ENCODE measurements at places on chromosomes 7 and 10.

- DNase-seq: peak; percentile 61
These were observed 67.7 kb downstream of the TACR2 start for GRCh38 chr10:69348816-69349541.

GRCh38 chr7:148563583-148564274 lies 26.8 kb upstream of the C7orf33 start:
- DNase-seq: no peak

- DNase-seq: no peak
These were observed 49.7 kb downstream of the SEC61G start for GRCh38 chr7:54709283-54709682.

GRCh38 chr10:78757344-78757925 lies 311.3 kb upstream of the ZMIZ1 start:
- no peak for DNase-seq

DNA sequence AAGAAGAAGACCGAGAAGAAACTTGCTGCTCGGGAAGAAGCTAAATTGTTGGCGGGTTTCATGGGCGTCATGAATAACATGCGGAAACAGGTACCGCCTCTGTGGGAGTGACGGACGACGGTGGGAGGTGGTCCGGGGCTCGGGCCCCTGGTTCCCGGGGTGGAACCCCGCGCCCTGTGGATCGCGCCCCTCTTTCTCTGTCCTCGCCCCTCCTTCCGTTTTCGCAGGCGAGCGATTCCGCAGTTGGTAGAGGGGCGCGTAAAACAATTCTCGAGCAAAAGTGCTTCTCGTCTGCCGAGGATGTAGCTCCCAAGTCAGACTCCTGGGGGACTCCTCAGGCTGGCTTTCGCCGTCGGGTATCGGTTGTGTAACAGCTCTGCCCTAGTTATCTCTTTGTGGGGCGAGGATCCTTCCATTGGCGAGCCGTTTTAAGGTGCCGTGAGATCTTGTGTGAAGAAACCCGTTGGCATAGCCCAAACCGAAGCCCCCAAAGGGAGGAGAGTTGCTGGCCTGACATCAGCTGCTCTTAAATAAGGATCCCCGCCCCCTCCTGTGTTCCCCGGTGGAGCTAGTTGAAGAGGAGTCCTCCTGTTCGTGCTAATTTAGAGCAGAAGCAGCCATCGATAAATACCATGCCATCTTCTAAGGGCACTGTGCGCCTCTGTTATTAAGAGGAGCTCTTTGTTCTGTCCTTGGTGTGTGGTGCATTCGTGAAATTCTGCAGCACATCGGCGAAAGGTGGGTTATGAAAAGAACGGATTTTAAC lies 655 bp downstream of the KLHL7 start:
- DNase-seq: peak; percentile 60

GRCh38 chr10:34125702-34126101 lies 689.4 kb downstream of the PARD3 start:
- DNase-seq: no peak

DNA sequence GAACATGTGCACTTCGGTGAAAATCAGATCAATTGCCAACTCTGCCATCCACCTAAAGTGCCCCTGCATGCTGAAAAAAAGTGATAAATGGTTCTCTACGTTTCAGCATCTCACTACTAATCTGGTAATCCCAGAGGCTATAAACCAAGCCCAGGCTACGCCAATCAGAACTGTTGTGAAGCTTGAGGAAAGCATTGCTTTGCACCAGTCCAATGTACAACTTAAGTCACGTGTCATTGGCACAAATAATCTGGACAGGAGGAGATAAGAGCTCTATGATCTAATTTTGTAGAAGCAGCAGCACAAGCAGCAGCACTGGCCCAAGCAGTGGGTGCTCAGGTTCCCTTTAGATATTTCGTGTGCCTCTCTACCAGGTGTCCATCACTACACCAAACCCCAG lies 4.4 kb upstream of the EGR2 start:
- no peak for DNase-seq

DNA sequence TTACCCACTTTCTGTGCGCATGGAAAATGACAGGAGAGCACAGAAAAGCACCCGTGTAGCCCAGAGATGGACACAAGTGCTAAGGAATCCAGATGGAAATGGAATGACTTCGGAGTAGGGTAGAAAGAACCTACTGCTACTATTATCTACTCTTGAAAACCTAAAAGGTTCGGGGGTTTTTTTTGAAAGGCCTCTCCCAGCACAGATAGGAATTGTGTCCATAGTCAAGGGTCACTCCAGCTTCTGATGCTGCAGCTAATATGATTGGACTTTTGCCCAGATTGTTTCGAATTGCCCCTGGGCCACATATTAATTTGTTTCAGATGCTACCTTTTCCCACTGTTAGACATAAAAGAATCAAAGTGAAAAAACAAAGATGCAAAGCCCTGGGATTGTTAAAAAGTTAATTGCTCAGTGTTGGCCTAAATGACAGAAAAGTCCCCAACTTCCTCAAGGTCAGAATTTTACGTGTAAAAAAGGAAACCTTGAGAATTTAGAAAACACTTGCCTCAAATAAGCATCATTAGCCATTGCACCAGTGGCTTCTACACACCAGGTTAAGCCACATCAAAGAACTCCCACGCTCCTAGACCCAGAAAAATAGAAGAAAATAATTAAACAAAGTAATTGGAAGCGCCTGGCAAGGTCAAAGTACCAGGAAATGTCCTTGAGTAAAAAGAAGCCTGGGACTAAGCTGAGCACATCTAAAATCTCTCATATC lies 40.8 kb upstream of the INSIG1 start:
- DNase-seq: no peak
